NB4 (cell line): ENCODE measurements at places on chromosomes 7 and 10.

DNA sequence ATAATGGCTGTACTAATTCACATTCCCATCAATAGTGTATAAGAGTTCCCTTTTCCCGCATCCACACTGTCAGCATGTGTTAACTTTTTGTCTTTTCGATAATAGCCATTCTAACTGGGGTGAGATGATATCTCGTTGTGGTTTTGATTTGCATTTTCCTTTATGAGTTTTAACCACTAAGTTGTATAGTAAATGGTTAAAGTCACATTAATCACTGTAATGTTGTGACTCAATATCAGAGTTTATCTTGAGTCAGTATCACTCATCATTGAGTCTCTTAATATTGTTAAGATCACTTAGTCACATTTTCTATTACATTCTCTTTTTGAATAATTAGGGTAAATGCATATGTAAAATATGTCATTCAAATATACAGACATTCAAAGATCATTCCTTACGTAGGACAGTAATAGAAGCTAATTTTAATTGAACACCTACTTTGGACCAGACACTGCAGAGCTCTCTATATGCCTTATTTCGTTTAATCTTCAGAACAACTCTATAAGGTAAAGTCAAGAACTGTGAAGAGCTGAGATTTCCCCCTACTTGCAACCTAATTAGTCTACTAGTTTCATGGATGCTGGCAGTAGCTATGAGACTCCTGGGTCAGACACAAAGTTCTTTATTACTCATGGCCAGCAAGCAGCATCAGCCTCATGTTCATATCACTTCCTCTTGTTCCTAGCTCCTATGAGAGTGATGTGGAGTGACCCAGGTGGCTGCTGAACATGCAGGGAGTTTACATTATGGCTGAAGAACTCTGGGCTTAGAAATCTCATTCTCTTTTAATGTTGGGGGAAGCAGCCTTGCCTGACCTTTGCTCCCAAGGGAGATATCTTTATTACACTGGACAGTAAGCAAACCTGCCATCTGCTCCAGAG, 30.5 kb downstream of the CREB5 start:
- no peak for DNase-seq

GRCh38 chr10:71547876-71548846, 151.4 kb downstream of the CDH23 start:
- DNase-seq = peak; percentile 78

- DNase-seq = no peak
Measured at GRCh38 chr10:83108565-83109333, 1030.6 kb upstream of the GHITM start.

DNA sequence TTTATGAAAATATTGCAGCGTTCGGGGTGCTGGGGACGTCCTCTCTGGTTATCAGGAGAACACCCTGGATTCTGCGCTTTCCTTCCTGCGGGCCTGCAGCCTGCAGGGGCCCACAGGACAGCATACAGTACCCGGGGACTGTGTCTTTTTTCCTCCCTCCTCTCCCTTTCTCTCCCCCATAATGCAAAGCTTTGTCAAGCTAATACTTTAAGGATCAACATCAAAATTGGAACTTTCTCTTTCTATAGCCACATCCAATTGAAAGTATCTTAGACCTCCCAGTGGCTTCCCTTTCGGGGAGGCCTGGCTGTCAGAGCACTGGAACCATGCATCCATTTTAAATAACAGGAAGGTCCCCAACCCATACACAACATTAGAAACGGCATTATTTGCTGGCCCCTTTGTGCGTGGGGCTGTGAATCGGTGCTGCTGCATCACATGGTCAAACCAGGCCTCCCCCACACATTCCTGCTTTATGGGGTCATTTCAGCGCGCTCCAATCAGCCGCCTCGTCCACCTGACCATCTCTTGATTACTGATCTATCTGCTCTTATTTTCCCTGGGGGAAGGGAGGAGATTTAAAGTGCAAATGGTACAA, 505.1 kb downstream of the DNAJB6 start:
- DNase-seq = no peak

DNA sequence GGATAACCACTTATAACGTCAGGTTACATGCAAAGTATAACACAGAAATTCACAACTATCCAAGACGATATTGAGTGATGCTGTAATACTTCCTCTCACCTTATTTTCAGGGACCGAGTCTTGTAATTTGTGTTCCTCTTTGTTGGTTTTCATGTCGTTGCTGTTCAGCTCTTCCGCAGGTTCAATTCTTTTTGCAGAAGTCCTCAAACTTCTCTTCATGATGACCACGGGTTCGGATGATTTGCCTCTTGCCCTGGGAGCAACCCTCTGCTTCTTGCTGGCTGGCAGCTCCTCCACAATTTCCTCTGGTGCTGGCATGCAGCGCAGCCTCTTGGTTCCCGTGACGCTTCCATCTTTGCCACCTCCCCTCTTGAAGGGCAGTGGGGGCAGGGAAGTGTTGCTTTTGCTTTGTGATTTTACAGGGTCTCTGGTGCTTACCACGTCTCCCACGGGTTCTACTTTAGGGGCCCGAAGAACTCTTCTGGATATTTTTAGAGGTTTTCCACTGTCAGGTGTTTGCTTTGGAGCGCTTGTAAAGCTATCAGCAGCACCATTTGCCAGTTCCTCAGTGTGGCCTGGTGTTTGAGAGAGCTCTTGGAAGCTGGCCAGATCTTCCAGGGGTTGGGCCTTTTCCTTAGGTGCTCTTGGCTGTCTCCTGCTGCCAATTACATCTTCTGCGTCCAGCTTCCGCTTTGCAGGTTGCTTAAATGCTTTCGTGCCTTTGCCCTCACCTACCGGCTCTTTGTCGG, 23.6 kb downstream of the MKI67 start:
- no peak for DNase-seq

- DNase-seq = no peak
Measured at GRCh38 chr7:120442838-120443237, 169.9 kb downstream of the KCND2 start.

- DNase-seq = no peak
Measured at GRCh38 chr7:158011941-158012340, 575.7 kb downstream of the PTPRN2 start.

DNA sequence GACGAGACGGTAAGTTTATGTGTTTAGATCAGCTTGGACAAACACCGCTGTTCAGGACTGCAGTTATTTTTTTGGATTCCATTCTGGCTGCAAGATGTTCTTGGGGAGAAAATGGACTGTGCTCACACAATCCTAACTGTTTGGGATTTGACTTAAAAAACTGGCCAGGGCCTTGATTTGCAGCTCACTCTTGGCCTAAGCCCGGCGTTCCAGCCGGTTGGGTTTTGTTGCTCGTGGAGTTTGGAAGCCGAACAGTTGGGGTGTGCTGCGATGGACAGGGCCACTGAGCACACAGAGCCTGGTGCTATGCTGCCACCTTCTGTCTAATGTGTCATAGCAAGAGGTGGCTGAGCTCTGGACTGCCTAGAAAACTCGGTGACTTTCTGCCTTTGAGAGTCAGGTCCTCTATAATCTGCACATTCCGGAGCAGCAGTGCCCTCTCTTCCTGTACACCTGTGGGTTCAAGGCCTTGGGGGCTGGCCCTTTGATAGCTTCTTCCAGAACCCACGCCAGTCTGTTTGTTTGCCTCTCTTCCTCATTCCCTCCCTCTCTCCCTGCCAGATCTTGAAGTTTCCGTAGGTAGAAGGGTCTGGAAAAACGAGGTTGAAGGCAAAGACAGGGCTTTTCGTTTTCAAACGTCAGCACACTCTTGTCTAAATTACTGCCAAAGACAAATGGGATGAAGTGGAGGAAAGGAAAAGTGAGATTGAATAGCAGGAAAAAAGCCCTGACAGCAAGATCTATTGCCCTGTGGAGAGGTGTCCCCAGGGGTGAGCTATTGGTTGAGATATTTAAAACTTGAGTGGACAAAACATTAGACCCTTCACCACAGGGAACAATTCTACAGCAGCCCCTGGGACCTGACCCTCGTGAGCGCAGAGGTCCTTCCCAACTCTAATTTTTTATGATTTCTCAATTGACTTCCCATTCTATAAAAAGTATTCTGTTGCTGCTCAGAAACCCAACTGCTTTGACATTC, 167.5 kb upstream of the HABP2 start:
- DNase-seq = peak; percentile 82

- DNase-seq = peak; percentile 36
Measured at GRCh38 chr7:124996778-124997177, 67.2 kb upstream of the POT1 start.

GRCh38 chr10:20181434-20181833, 365.2 kb downstream of the PLXDC2 start:
- no peak for DNase-seq

GRCh38 chr10:10865303-10865702, 152.4 kb upstream of the CELF2 start:
- no peak for DNase-seq

- no peak for DNase-seq
Measured at GRCh38 chr10:81027223-81027622, 489.5 kb downstream of the SH2D4B start.

- no peak for DNase-seq
Measured at GRCh38 chr7:46168671-46169383, 247.8 kb upstream of the IGFBP3 start.

DNA sequence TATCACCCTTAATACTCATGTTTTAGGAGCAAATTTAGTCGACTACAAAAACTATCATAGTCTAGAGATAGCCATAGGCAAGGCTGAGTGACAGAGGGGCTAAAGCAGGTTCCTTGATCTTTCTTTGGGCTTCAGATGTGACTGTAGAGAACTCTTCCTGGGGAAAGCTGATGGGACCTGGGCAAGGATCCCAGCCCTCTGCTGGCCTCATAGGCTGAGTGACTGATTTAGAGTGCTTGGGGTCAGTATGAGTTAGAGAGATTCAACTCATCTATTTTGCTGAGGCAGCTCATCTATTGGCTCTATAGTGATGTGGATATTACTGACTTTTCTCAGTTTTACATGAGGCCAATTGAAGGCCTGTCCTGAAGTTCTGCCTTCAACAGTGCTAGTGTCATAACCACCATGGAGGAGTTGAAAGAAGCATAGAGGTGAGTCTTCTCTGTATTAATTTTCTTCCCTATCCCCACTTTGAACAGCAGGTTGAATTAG, 81.6 kb downstream of the SAMD9 start:
- no peak for DNase-seq

GRCh38 chr10:29861811-29862505, 197.4 kb downstream of the JCAD start:
- no peak for DNase-seq

GRCh38 chr7:102387064-102387463, 9.1 kb upstream of the PRKRIP1 start:
- DNase-seq = no peak

DNA sequence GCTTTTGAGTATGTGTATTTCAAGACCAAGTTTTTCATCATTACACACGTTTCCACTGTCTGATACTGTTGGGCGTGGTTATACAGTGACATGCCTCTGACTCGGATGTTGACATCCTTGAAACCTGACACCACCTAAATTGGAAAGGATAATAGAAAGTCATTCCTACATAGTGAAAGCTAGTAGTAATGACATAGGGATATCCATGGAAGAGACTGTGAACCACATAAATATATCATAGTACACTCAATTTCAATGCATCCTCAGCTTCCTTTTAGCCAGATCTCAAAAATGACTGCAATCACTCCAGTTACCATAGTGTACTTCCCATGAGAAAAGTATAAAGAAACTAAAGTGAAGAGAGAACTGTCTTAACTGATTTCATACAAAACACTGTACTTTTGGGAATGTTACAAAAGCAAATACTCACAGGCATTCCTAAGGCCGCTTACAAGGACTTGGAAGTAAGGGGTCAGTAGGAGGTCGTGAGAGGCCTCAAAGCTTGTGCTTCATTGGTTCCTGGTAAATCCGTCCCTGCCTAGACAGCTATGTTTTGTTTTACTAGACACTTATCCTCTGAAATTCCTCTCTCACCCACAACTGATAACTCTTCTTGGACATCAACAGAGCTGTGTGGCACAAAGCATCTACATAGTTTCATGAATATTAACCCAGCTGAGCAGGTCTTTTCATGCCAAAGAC, 71.8 kb upstream of the VWDE start:
- DNase-seq = no peak

DNA sequence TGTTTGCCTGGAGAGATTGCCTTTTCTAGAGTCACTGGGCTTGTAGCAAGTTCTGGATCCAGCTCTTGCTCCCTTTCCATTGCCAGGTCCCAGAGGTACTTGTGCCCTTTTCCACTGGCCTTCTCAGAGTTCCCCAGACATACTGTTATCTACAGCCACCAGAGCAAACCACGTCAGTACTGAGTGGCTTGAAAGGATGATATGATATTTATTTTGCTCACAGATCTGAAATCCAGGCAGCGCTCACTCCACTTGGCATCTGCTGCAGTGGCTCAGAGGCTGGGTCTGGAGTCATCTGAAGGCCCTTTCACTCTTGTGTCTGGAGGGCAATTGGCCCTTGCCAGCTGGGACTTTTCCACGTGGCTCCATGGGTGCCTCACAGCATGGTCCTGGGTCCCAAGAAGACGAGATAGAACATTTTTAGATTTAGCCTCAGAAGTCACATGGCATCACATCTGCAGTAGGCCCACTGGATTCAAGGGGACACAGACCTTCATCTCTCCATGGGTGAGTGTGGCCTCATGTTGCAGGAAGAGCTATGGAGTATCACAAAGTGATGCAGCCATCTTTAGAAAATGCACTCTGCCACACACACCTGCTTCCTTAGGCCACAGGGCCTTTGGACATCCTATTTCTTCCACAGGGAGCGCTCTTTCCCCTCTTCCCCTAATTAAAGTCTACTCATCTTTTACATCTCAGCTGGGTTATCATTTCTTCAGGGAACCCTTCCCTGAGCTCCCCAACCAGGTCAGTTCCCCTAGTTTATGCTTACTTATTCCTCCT, 22.9 kb upstream of the TCF7L2 start:
- no peak for DNase-seq

GRCh38 chr7:85750454-85750949, 563.6 kb upstream of the SEMA3D start:
- DNase-seq = peak; percentile 62

DNA sequence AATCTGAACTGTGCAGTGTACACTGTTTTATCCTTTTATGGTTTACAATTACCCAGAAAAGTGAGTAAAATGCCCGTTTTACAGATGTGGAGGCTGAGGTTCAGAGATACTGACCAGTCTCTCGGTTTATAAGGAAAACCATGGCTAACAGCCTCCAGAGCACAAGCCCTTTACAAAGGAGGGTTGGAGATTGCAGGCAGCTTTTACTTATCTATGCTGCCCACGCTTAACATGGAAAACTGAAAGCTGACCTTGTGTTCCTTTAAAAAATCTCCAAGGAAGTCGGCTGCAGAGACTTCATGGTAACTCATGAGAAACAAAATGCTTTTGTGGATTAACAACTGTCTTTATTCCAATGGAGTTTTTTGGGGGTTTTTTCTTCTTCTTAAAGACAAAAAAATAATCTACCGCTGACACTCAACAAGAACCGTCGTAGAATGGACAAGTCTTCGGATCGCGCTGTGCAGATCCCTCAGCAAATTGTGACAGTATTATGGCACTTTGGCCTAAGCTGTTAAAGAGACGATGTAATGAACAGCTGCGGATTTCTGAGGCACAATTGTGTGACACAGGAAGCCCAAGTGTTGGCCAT, 654 bp upstream of the SLF2 start:
- no peak for DNase-seq
